ENCODE measurements at places on chromosomes 1 and 21.

DNA sequence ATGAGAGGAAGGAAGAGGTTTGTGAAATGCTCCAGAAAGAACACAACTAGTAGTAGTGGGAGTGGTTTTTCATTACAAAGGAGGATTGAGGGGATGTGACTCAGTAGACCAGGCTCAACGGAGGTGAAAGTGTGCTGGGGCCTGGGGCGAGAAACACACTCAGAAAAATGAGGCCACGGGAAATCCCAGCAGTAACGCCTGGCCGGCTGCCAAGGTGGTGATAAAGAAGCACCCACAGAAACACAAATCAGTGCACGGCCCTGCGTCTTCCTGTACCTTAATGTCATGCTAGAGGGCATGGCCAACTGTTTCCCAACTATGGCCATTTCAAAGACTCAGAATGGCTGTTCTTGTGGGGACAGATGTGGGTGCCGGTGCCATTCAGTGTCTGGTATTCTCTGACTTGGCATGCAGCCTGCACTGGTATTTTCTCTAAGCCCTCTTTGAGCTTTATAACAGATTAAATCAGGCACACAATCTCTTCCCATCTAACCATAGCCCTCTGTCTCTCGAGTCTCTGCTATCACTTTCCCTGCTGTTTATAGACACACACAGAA is 38.2 kb downstream of the URB2 start:
- peak; percentile 89 for DNase-seq

- DNase-seq, result peak; percentile 61
Measured at GRCh38 chr1:234322979-234323378, 50.3 kb upstream of the COA6 start.

- DNase-seq, result no peak
Measured at GRCh38 chr1:36089393-36090121, 865 bp downstream of the ADPRS start.

- no peak for DNase-seq
Measured at GRCh38 chr1:59123081-59123681, 173.7 kb upstream of the FGGY start.

- no peak for DNase-seq
Measured at GRCh38 chr1:41461790-41462679, 22.4 kb downstream of the EDN2 start.

GRCh38 chr1:116794804-116795481 is 40.7 kb downstream of the CD2 start:
- DNase-seq, result no peak

DNA sequence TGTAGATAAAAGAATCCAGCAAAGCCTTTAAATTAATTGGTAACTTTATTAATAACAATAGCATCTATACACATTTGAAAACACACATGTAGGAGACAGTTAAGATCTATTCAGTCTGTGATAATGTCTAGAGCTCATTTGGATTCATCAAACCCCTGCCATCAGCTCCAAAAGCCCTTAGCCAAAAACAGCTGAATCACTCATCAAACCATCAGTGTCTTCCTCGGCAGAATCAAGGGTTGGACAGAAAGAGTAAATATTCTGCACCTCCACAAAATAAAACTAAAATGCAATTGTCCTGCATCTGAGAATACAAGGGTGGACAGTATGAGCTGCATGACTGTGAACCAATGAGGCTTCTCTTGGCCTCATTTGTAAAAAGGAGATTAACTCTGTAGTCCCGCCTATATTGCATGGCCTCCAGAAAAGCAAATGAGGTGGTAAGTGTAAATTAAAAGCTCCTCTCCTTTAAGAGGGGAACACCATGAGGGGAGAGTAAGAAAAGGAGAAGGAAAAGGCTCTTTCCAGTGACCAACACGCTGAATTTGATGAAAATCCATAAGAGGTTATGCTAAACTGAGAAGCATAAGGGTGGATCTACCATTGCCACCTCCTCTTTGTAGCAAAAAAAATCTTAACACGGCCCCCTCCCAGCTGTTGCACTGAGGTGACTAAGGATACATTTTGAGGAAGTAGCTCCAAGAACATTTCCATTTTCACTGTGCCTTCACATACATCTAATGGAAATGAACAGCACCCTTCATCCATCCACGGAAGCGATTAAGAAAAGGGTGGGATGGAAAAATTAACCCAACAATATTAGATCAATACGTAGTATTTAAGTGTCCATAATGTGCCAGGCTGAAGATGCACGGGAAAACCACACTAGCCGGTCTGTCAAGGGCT is 14.7 kb upstream of the BOLA1 start:
- no peak for DNase-seq

GRCh38 chr1:201022493-201022819 is 1.1 kb downstream of the KIF21B start:
- no peak for DNase-seq

DNA sequence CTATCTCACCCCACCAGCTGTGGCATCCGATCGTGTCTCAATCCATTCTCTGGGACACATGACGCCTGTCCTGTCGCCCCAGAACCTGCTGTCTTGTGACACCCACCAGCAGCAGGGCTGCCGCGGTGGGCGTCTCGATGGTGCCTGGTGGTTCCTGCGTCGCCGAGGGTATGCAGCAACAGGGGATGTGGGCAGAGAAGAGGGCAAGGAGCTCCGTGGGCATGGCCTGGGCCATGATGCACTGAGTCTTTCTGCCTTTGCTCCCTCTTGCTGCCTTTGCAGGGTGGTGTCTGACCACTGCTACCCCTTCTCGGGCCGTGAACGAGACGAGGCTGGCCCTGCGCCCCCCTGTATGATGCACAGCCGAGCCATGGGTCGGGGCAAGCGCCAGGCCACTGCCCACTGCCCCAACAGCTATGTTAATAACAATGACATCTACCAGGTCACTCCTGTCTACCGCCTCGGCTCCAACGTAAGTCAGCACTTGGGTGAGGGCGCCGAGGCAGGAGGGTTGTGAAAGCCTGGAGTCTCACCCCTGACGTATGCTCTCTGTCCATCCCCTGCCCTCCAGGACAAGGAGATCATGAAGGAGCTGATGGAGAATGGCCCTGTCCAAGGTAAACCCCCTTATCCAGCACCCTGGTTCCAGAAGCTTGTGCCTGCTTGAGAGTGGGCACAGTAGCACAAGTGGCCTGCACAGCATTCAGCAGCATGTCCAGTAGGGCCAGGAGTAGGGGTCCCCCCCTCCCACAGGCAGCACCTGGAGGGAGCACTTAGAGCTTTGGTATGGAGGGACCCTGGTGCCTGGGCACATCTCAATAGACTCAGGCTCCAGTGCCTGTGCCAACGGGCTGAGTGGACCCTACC is 8.8 kb downstream of the TINAGL1 start:
- DNase-seq, result no peak

DNA sequence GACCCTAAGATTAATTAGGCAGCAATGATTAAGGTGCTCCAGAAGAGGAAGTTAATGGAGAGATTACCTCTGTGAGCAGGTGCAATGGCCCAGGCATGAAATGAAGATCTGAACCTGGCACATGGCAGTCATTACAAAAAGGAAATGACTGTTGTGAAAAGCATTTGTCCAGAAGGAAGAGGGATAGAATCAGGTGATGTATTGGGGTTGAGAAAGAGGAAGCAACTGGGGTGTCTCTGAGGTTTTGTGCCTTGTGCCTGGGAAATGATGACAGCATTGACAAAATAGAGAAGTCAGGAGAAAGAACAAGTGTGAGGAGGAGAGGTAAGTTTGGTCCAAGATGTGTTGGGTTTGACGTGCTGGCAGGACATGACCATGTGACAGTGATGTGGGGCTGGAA is 5.6 kb downstream of the CRCT1 start:
- no peak for DNase-seq

DNA sequence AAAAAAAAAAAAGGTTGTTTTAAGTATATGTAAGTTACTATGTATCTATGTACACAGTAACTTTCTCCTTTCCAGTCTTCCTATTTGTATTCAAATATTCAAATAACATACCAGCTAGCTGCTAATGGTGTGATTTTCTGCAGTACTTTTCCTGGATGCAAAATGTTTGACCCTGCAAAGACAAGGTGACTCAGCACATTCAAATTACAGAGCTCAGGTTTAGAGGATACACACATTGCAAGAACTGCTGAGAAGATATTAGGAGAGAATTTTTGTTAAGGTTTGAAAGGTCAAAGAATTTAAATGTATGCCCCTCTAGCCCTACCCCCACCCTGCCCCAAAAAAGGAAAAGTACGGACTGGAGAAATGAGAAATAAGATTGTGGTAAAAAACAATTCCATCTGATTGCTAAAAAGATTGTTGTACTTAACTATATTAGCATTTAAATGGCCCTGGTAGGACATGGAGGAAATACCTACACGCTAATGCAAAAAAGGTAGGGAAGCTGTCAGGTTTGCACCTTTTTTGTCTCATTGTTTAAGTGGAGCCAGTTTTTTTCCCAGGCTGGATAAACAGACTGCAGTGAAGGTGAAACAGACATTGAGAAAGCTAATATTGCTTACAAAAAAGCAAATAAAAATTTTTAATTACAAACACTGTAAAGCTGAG is 45.6 kb downstream of the ZNF281 start:
- DNase-seq, result no peak

Measured in stimulated activated CD4-positive, alpha-beta T cell treated with anti-CD3 and anti-CD28 coated beads, Interleukin-4, amount 100 ng/mL, for 48 hours (primary cell).